Adipose tissue (tissue), 3 donors: ENCODE measurements at places on chromosomes 11 and 22. TPM values are rescaled to one million over a fixed set of nuclear protein-coding genes. Genes with fewer than 3 reads are reported as not detected.

Gene GTSE1
- 0.13 TPM for polyA plus RNA-seq

Gene HIKESHI
- 40.2 TPM for polyA plus RNA-seq

Gene NDUFA6
- 94.1 TPM for polyA plus RNA-seq

Gene RFPL1
- 0.06 TPM for polyA plus RNA-seq

Gene MS4A8
- polyA plus RNA-seq: not detected

Gene MAP6
- 1.1 TPM for polyA plus RNA-seq
